Upper lobe of left lung (tissue), 6 donors: ENCODE measurements at places on chromosomes 1 and 21.

DNA sequence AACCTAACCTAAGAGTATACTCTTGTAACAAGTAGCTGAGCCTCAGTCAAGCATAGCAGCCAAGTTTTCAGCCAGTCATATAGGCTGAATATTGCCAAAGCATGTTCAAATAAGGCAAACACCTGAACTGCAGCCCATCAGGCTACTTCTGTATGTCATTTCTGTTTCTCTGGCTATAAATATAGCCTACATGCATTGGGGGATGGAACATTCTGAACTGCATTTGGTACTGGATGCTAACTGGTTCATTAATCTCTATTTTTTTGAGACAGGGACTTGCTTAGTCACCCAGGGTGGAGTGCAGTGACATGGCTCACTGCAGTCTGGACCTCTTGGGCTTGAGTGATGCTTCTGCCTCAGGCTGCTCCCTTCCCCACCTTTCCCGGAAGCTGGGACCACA, 37.3 kb downstream of the MAST2 start:
- no peak for DNase-seq

DNA sequence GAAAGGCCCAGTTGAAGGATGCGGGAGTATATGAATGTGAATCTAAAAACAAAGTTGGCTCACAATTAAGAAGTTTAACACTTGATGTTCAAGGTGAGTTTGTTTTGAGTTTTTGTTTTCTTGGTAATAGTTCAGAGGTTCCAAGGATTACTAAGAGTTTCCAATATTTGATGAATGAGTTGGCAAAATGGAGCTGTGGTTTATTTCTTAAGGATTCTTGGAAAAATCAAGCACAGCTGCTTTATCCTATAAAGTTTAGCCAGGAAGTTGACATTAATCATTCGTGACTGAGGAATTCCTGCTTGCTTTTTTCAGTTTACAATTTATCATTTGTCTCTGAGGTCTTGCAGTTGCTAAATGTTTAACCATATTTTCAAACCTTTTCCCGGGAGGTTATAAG, 15.1 kb downstream of the VCAM1 start:
- DNase-seq, result no peak

DNA sequence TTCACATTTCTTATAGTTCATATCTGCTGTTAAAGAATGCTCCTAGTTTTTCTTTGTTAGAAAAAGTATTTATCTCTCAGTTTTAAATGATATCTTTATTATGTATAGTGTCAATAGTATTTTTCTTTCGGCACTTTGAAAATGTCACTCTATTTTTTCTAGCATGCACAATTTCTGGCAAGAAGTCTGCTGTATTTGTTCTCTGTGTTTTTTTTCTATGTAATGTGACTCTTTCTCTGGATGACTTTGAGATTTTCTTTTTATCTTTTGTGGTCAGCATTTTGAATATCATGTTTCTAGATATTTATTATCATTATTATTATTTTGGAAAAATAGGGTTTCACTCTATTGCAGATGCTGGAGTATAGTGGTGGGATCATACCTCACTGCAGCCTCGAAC, 285.2 kb downstream of the PTGER3 start:
- DNase-seq, result no peak

GRCh38 chr1:241507189-241507863, 12.2 kb downstream of the FH start:
- DNase-seq, result no peak

- DNase-seq, result no peak
Measured at GRCh38 chr1:24484199-24484598, 18.4 kb upstream of the RCAN3 start.

- DNase-seq, result no peak
Measured at GRCh38 chr1:110049801-110050601, 15.6 kb downstream of the STRIP1 start.
